NCI-H524 treated with DMSO at 0.1 percent for 48 hours (cell line): ENCODE measurements at places on chromosomes 7 and 10.

DNA sequence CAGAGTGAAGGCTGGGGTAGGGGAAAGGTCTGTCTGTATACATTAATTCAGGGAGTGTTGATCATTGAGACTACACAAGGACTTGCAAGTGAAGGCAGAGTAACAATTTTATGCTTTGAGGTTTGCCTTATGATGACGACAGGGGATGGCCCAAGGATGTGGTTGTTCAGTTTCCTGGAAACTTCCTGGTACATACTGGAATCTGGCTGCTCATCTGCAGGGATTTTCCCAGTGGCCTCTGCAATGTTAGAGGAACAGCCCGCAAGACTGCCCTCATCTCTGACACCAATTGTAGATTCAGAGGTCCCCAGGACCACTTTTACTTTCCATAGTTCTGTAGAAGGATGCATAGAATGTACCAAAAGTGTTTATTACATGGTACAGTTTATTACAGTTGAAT, 189.6 kb downstream of the TMEM178B start:
- no peak for DNase-seq

DNA sequence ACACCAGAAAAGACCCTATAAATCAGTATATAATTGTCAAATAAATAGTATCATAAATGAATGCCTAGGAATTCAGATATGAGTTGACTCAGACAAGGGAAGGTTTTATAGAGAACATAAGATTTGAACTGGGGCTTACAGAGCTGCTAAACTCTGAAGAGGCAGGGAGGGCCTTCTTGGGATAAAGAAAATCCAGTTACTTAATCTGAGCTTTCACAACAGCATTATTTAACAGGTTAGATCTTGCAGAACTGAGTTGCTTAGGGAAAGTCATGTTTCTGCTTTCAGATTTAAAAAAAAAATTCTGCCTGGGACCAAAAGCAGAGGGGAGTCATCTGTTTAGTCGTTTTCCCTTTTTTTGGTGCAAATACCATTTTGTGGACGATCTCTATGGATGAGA, 594.8 kb upstream of the FZD8 start:
- DNase-seq, result no peak

- DNase-seq, result no peak
These were observed 52.8 kb downstream of the BMPER start for GRCh38 chr7:33958104-33958503.

DNA sequence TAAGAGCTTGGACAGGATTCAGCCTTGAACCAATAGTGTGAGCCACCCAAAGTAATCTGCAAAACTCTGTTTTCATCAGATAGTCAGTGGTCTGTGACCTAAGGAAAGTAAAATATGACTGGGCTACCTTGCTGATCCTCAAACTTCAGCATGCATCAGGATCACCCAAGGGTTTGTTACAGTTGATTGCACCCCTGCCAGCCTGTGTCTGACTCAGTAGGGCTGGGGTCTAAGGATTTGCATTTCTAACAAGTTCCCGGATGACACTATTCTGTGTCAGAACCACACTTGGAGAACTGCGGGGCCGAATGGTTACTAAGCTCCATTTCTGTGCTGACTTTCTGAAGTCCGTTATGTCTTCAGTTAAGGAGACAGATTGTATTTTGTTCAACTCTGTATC, 40.6 kb upstream of the TSPAN13 start:
- DNase-seq, result no peak

DNA sequence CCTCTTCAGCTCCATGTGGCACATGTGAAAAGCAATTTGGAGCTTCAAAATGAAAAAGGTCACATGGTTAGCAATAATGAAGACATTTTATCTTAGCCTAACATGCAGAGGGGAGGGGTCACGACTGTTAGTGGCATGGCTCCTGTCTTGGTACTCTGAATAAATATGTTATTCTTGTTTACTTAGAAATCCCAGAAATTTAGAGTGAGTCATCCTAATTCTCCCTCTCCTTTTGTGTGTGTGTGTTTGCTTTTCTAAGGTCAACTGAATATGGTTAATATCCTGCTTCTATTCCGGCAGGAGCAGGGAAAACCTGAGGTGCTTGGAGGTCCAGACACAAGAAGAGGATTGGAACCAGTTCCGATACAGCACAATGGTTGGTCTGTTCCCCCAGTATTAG, 17.6 kb downstream of the BCCIP start:
- no peak for DNase-seq

- no peak for DNase-seq
These were observed 1.1 kb upstream of the GSTO2 start for GRCh38 chr10:104267721-104268404.
